ENCODE measurements at places on chromosomes 3 and 15. TPM values are rescaled to one million over a fixed set of nuclear protein-coding genes. Genes with fewer than 3 reads are reported as not detected.

DNA sequence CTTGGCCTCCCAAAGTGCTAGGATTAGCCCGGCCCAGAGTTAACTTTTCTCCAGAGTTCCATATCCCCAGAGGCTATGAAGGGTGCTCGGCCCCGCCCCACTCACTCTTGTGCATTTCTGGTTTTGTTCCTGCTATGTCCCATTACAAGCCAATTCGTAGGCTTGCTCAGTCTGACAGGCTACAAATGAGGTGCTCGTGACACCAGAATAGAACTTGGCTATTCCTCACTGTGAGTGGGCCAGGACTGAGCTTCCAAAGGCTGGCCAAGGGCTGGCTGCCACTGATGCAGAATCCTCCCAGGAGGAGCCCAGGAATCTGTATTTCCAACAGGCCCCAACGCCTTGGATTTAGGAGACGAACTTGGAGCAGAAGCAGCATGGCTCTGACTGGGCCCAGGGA is 282.7 kb upstream of the C2CD4B start:
- DNase-seq, result no peak

- no peak for DNase-seq
Measured at GRCh38 chr15:41512512-41512939, 1.1 kb downstream of the LTK start.

DNA sequence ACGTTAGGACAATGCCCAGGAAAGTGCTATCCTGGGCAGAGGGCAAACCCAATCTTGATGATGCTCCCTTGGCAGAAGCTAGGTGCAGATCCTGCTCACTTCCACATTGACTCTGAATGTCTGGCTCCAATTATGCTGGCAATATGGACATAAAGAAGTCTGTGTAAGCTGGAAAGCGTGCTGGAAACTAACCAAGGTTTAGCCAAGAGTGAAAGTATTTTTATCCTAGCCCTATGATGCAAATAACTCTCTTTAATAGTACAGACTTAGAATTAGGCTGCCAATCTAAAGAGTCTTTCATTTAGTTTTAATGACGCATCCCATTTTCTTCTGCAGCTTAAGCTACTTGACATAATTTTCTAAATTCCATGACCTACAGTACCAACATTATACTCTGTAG is 571.8 kb downstream of the TUSC7 start:
- no peak for DNase-seq

GRCh38 chr15:36688310-36689011 is 109.0 kb downstream of the CDIN1 start:
- no peak for DNase-seq

The VEPH1 gene
- polyA plus RNA-seq, result 53.9 TPM

The KBTBD13 gene
- not detected for polyA plus RNA-seq

DNA sequence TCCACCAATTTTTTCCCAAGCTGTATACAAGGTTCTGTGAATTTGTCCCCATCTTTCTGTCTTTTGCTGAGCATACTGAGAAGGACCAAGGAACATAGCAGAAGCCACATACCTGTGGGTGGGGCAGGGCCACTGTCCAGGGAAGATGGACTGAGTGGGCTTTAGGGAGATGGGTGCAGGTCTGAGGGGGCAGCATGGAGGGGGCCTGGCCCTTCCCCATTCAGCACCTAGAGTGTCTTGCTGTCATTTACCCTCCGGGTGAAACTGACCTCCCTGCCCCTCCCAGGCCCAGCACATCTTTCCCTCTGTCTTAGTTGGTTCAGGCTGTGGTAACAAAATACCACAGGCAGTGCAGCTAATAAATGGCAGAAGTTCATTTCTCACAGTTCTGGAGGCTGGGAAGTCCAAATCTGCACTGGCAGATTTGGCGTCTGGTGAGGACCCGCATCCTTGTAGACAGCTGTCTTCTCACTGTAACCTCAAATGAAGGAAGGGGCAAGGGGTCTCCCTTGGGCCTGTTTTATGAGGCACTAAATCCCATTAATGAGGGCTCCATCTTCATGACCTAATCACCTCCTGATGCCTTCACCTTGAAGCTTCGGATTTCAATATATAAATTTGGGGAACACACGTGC is 180.0 kb upstream of the SMAD3 start:
- DNase-seq, result no peak

The C3orf49 gene
- 0.56 TPM for polyA plus RNA-seq

GRCh38 chr15:101267320-101268104 is 9.8 kb downstream of the SELENOS start:
- no peak for DNase-seq

DNA sequence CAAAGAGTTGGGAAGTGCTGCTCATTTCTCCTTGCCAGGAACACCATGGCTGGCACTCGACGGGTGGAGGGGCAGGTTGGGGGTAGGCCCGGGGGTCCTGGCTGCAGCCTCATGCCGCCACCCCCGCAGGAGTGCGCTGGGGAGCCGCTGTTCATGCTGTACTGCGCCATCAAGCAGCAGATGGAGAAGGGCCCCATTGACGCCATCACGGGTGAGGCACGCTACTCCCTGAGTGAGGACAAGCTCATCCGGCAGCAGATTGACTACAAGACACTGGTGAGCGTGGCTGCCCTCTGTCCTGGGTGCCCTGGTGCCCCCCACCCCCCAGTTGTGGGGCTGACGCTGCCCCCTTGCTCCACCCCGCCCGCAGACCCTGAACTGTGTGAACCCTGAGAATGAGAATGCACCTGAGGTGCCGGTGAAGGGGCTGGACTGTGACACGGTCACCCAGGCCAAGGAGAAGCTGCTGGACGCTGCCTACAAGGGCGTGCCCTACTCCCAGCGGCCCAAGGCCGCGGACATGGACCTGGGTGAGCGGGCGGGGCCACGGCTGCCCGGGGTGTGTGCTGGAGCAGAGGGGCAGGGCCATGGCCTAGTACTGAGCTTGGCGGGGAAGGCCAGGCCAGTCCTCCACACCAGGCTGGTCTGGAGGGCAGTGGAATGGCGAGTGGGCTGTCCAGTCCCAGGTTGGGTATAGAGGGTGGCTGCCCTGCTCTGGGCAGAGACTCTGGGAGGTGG is 45.1 kb downstream of the PLXNA1 start:
- DNase-seq, result no peak

The CRABP1 gene
- 58.5 TPM for polyA plus RNA-seq

- DNase-seq, result no peak
Measured at GRCh38 chr3:19931767-19932188, 2.2 kb downstream of the EFHB start.

DNA sequence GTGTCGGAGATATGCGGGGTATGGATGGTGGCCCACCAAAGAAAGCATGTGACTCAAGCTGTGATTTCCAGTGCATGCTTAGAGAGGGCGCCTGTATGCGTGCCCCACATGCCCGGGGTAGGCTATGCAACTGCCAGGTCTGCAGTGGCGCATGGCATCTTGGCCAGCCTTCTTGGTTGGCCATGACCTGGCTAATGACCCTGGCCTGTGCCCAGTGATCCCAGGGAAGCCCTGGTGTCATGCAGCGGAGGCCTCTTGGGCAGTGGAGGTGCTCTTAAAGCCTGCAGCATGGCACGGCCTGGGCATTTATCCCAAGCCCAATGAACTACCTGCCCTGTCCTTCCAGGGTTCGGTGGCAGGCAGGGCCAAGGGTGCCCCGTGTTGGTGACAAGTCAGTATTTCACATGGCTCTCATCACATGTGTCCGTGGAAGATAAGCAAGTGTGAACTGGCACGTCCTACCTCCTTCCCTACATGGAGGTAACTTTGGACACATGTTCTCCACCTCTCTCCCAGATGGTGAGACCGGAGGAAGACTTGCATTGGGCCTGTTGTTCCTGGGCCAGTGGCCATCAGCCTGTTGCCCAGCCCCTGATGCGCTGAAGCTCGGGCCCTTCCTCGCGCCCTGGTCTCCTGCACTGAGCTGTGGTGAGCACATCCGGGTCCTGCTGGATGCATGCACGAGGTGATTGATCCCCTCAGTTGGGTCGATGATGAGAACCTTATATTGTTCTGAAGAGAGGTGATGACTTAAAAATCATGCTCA is 192.0 kb downstream of the UBE3A start:
- no peak for DNase-seq

- no peak for DNase-seq
Measured at GRCh38 chr15:70936326-70936725, 43.7 kb downstream of the LRRC49 start.

- DNase-seq, result no peak
Measured at GRCh38 chr3:114872050-114872449, 275.0 kb downstream of the ZBTB20 start.

DNA sequence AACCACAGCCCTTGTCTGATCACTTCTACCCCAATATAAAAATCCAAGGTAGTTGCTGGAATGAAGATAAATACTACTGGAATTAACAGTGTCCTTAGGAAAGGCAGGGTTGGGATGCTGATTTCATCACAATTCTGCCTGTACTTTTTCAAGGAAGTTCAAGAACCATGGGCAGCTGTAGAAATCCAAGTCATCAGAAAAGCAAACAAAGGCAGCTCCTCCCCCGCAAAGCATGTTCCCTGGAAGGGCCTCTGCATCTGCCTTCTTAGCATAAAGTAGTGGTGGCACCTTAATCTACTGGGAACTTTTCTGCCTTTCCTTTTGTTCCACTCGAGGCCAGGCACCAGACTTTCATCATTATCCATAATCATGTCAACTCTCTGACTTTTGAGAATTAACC is 54.4 kb downstream of the ERC2 start:
- DNase-seq, result no peak

GRCh38 chr3:14441240-14441919 is 39.0 kb downstream of the SLC6A6 start:
- DNase-seq, result no peak

GRCh38 chr15:68488966-68489365 is 57.0 kb upstream of the ITGA11 start:
- DNase-seq, result no peak

- DNase-seq, result no peak
Measured at GRCh38 chr15:85619992-85620689, 174.6 kb downstream of the KLHL25 start.

DNA sequence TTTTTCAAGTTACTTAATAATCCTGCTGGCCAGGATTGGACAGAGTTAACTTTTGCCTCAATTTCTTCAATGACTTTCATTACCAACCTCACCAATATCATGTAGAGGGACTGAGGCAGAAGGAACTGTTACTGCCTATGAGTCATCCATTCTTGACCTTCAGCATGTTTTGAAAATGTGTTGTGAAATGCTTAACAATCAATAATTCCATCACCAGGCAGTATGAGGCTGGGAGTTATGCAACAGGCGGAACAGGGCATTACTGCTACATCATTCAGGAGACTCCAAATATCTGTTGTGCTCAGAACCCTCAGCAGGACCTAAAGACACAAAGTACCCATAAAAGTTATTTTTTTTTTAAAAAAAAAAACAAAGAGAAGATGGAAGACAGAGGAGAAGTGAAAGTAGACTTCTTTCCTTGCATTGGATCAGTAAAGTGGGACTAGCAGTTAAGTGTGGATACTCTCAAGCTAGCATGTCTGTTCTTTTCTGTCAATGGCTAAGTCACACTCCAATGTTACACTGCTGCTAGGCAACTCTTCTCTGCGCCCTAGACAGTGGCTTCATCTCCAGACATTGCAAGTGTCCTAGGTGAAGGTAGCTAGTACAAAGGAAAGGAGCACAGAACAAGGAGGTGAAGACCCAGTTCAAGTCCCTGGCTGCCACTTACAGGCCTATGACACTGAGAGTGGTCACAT is 184.9 kb upstream of the LPP start:
- no peak for DNase-seq

DNA sequence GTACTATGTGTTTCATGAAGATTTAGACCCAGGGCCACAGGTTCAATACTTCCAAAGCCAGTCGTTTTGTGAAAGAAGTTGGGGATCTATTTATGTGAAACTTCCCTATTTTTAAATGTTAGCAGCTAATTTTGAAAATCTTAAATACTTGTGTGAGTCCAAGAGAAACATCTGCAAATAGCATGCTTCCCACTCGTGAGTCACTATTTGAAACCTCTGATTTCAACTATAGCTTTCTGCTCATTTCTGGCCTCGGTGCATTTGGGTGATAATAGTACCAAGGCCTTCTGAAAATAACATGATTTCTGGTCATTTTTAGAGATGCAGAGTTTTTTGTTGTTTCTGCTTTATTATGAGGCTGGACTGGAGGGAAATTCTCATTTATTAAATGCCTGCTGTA is 110.0 kb downstream of the OPA1 start:
- DNase-seq, result no peak

DNA sequence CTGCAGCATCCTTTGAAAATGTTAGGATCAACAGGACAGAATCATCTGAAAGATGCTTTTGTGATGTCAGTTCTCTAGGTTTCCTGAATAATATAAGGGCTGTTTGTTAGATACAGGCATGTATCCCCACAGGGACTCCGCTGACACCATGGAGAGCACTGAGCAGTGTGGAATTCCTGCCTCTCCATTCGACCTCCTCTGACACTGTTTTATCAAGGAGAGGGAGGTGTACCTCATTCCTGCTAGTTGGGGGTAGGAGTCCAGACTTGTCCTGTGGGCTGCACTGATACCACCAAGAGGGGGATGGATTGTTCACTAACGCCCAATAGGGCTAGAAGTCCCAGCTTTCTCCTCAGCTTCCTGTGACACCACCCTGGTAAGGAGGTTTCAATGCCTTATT is 46.6 kb downstream of the LARS2 start:
- DNase-seq, result no peak

The GOLGA8S gene
- 0.82 TPM for polyA plus RNA-seq

The DNASE1L3 gene
- 4.4 TPM for polyA plus RNA-seq

- DNase-seq, result no peak
Measured at GRCh38 chr3:138786788-138787271, 47.9 kb downstream of the PIK3CB start.

The HTR3E gene
- not detected for polyA plus RNA-seq

DNA sequence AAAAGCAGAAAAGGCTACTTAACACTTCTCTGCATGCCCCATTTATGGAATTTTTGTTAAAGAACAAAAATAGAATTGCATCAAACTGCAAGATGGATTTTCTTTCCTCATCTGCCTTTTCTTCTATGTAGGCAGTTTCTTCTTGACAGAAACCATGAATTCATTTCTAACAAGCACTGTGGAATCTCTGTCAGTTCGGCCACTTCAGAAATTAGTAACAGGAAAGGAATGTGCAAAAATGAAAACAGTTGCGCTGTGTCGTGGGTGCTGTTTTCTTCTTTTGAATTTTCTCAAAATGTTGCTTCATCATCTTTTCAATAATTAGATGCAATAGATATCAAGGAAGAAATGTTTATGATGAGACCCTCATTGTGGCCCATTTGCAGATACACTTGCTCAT is 151.6 kb downstream of the FOXB1 start:
- DNase-seq, result no peak

DNA sequence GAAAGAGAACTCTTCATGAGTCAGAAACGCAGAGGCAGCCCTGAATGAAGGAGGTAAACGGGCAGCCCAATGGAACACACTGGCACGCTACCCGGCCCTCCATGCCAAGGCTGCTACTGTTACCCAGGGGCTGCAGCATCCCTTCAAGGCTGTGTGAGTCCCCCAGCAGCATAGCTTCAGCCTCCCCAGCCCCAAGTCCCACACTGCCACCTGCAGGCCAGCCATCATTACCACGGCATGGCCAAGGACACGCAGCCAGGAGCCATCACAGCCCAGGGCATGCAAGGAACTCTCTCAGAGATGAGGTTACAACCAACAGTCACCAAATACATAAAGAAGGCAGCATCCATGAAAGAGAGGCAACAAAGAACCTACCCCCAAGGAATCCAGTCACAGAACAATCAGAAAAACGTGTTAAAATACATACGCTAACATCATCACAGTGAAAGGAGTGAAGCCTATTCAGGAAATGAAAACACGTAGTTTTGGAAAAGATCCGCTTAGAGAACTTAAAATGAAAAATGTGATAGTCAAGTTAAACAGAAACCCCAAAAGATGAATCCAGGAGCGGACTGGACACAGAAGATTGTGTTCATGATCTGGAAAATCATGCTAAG is 22.4 kb downstream of the PLA2G4F start:
- DNase-seq, result no peak
